Substantia nigra (tissue), 51 donors: ENCODE measurements at places on chromosomes 3 and 15.

DNA sequence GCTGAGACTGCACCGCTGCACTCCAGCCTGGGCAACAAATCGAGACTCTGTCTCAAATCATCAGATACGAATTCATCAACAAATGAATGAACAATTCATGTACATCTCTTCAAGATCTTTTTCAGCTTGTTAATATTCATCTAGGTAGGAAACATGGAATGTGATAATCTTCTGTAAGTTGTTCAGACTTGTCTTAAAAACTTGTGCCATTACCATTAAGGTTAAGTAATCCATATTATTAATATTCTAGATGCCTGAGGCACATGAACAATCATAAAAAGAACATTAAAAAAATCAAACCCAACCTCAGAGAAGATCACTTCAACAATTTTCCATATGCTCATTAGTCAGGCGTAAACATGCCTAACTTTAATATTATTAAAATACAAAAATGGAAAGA, 36.2 kb downstream of the CHSY1 start:
- no peak for DNase-seq

DNA sequence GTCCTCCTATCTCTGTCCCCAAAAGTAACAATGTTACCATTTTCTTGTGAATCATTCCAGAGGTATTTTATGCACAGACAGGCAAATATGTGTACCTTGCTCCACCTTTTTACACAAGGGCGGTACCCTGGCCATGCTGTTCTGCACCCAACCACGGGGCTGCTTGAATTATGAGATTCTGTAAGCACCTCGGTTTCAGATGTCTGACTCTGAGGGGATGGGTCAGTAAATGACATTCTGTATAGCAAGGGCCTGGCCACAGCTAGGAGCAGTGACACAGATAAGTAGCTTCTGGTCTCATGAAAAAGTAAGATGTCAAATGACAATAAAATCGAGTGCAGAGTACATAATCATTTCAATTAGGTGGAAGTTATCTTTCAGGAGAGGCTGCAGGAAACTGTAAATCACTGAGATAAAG, 30.4 kb upstream of the FLNB start:
- no peak for DNase-seq

GRCh38 chr3:127788451-127788909, 33.8 kb downstream of the MGLL start:
- DNase-seq = no peak

- DNase-seq = no peak
Observed at GRCh38 chr3:48039487-48040190, 23.4 kb upstream of the MAP4 start.

DNA sequence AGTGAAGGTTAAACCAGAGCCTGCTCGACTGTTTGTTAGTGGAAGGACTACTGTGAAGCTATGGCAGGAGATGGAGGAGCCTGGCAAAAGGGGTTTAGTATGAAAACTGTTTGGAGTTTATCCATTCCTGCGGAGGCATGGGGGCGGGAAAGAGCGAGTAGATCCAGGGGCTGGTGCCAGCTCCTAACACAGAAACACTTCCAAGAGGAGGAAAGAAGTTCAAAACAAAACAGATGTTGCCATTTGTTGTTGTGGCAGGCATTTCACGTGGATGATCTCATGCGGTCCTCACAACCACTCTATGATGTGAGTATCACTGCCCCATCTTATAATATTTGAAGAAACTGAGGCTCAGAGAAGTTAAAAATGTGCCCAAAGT, 30.7 kb upstream of the KY start:
- DNase-seq = no peak

DNA sequence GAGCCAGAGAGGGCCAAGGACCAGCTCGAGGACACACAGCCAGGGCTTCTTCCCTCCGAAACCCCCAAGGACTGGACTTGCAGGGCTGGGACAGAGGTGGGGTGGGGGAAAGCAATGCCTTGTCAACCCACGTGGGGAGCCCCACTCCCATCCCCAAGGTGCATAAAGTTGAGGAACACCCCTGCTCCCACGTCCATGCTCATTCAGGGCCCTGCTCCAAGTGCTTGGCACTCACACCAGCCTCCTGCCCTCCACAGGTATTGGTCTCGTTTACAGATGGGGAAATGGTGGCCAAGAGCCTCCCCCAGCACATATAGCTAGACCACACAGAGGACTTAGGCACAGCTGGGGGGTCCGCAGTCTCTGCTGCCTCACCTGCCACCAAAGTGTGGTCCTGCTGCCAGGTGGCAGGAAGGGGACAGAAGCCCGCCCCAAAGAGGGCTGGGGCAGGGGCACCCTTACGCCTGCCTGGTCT, 50.5 kb upstream of the CSPG4 start:
- DNase-seq = no peak
